NCI-H1048 (cell line): ENCODE measurements at places on chromosomes 2 and 18.

DNA sequence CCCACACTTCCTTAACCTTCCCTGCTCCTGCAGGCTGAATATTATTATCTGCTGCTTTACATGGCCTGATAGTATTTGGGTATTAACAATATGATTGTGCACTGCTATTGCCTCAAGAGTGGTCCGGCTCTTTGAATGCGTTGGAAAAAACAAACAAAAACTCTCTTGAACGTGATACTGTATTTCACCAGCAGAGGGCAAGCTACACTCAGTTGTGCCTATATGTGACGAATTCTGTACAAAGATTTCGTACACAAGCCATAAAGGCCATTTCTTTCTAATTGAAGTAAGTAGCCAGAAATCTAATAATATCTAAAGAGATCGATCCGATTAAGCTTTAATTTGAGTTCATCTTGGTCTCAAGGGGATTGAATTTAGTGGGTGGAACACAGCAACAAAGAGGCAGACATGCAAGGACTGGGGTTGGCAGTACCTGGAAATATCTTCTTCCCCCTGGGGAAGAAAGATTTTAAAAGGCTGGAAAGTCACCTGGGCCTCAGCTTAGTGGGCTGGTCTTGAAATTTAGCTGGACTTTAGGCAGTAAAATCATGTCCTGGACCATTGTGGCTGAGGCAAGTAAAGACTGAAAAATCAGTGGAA is 49.3 kb upstream of the RAB6D start:
- DNase-seq = peak; percentile 64

- DNase-seq = no peak
These were observed 105.5 kb downstream of the FAM168B start for GRCh38 chr2:130987519-130988425.

- DNase-seq = no peak
These were observed 811.6 kb downstream of the PLCL1 start for GRCh38 chr2:198615972-198616371.

DNA sequence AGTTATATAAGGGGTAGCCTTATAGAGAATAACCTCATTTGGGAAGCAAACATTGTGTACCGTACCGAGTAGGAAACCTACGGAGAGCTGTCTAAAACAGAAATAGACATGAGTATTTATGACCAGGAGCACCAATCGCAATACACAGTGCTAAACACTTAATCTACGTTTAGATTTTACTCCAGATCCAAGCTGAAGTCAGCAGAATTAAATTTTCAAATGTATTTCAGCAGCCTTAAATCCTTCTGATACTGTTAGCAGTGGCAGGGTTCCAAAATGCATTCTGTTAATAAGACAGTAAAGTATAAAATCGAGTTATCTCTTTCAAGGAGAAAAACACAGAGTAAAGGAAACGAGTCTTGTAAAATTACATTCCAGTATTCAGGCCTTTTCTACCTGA is 118.1 kb upstream of the ZNF521 start:
- no peak for DNase-seq

GRCh38 chr2:18487106-18487913 is 73.1 kb downstream of the RDH14 start:
- DNase-seq = no peak

DNA sequence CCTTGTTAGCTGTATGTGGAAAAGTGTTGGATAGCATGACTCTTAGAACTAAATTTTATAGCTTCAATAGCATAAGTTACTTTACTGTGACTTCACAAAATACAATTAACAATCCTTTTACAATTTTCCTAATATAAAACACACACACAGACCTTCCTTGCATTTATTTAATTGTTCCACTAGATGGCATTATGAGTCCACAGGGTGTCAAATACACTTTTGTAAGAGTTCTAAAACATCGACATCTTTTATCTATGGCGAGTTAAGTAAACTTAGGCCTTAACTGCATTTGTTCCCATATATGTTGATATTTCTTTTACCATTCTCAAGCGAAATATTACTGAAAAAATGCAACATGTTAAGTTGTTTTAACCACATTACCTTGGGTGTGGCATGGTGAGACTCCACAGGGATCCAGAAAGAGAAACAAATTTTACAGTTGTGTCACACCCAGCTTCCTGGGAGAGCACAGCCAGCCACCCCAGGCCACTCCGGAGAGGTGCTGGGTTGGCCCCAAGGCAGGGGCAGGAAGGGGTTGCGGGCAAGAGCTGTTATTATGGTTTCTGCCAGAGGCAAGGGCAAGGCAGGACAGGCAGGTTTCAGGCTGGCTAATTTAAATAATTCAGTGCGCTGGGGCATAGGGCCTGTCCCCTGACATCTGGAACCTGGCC is 312.4 kb upstream of the MC4R start:
- no peak for DNase-seq

DNA sequence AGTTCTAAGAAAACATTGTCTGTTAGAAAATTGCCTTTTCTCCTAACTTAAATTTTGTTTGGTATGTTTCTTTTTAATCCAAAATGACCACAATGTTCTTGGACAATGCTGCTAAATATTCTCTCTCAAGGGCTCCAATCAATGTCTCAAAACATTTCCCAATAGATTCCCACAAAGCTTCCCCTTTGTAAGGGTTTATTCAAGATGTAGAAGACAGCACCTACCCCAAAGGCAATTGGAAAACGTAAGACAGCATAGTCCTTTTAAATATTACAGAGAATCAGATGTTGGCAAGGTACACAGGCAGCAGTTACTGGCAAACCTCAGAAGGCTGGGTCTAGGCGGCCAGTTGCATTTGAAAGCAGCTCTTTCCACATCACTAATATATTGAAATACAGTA is 18.3 kb upstream of the RIF1 start:
- DNase-seq = no peak

- DNase-seq = no peak
These were observed 81.6 kb downstream of the HS6ST1 start for GRCh38 chr2:128237081-128237534.

- no peak for DNase-seq
These were observed 68.9 kb downstream of the DOCK10 start for GRCh38 chr2:224973112-224974016.

DNA sequence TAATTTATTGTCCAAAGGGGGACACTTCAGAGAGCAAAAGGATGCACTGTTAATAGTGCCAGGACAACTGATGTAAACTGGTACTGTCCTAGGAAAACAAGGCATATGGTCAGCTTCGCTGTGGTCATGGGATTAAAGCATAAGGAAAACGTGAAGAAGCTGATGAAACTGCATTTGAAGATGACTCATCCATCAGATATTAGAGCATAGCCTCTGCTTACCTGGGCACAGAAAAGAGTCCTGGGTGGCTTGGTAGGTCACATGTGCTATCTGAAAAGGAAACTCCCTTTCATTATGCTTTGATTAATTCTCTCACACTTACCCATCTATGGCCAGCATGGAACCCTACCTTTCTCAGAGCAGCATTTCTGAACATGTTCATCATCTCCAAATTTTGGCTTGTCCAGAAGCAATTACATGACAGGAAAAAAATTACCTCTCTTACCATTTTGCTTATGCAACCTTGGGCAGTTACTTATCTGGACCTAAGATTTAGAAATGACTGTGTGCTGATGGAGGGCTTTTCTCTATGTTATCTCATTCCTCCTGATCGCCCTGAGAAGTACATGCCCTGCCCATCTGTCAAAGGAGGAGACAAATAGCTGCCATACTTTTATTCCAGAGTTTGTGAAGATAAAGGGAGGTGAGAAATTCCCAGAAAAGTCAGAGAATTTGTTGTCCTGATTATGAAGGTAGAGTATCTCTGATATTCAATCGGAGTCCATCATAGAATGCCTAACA is 275.3 kb upstream of the SLC14A2 start:
- no peak for DNase-seq

DNA sequence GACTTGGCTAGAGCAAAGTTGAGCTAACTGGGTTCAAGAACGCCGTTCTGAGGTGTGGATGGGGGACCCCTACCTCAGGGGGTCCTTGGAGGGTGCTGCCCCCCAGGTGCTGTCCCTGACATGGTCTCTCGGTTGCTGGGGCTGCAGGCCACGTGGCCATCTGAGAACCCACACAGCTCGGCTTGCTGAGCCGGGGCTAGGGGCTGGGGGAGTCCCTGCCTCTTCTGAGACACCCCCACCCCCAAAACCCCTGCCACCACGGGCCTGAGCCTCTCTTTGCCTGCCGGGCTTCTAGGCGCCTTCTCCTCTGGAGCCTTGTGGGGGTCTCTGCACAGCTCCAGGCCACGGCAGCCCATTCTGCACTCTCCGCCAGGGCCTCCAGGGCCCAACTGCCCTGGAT is 52.0 kb upstream of the LAMA1 start:
- no peak for DNase-seq

GRCh38 chr2:133576714-133577113 is 8.5 kb upstream of the NCKAP5 start:
- no peak for DNase-seq

DNA sequence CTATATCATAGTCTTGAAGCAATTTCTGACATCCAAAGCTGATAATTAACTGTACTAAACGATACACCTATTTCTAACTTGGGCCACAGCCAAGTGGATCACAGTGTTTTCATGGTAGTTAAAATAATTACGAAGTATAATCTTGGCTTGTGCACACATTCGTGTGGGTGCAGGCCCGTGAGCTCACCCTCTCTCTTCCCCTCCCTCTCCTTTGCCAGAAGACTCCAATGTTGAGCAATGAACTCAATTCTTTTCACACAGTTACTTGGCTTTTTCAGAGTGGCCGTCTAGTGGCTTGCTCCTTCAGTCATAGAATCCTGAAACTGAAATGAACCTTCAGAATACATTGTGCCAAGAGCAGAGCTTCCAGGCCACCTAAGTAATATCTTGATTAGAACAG is 178.7 kb downstream of the NCKAP5 start:
- no peak for DNase-seq

DNA sequence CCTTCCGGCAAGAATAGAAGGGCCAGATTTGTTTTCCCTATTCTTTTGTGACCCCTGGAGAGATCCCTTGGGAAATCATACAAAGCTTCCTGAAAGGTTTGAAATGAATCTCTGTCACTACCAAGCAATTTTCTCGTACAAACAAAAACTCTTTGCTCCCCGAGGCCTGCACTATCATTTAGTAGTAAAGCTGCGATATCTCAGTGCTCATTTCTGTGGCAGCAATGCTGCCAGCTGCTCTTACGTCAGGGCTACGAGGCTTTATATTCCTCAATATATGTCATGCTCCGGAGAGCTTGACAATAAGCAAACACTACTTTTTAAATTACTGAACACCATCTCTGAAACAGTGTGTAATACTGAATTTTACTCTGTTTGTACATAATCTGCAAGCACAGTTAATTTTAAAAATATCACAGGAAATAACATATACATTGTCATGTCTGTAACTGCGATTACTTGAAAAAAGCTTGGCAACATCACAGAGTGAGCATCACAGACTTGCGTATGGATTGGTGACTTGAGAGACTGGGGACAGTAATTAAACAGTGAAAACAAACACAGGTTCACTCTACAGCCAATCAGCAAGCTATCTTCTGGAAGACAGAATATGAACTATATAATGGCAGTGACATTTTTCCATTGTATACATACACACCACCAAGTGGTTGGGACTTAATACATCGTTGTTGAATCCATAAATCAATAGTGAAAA is 403.3 kb upstream of the NETO1 start:
- no peak for DNase-seq

- DNase-seq = no peak
These were observed 7.0 kb upstream of the CIDEA start for GRCh38 chr18:12246849-12247808.

GRCh38 chr18:8802017-8802672 is 96.8 kb downstream of the MTCL1 start:
- DNase-seq = no peak

DNA sequence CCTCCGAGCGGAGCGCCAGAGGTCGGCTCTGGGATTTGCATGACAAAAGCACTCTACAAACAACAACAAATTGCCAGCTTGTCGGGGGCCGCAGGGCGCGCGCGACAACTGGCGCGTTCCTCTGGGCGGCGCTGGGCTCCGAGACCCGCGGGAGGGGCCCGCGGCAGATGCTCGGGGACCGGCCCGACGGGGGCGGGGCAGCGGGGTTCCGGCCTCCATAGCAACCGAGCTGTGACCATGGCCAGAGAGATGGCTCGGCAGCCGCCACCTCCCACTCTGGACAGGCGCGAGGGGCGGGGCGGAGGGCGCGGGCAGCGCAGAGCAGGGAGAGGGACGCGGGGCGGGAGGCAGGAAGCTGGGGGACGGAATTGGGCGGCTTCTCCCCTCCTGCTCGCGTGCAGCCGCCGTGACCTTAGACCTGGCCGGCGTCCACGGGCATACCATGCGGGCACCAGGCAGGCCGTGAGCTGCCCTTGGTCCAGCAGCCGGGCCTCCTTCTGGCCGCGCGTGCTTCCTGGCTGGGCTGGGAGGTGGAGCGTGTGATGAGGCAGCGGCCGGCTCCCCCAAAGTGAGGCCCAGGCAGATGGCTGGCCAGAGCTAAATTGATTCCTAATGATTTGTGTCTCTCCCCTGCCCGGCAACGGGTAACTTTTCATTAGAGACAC is 171.5 kb downstream of the CELF4 start:
- no peak for DNase-seq

- DNase-seq = no peak
These were observed 17.5 kb downstream of the STAT1 start for GRCh38 chr2:190996338-190996946.

- DNase-seq = no peak
These were observed 24.6 kb downstream of the SOWAHC start for GRCh38 chr2:109638795-109639194.

DNA sequence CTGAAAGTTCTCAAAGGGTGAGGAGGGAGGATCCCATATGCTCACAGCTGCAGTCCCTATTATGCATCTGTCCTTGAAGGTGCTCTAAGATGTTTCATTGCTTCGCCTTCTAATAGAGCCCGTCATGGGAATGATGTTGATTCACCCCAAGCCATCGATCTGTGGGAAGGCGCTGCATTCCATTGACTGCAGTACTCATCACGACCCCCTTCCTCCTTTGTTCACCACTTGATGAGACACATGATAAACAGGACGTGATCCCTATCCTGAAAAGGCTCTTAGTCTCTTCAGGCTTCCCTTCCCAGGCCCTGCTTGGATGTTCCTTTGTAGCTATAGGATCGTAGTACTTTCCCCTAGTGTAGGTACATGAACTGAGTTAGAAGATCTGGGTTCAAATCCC is 181.8 kb downstream of the AGPS start:
- DNase-seq = no peak
